ENCODE measurements at places on chromosomes 5 and 9.

GRCh38 chr9:127202461-127203169 lies 62.0 kb upstream of the GARNL3 start:
- no peaks in the 10 kb centered on the region for H3K4me1 ChIP-seq
- no peak overlapping the region for H3K27ac ChIP-seq
- no peaks in the 10 kb centered on the region for H3K27me3 ChIP-seq
- H3K4me3 ChIP-seq, result no peak overlapping the region

GRCh38 chr5:143582869-143583268 lies 179.4 kb upstream of the NR3C1 start:
- DNase-seq, result no peak
- H3K27ac ChIP-seq, result no peak overlapping the region
- H3K27me3 ChIP-seq, result no peaks in the 10 kb centered on the region
- no peak overlapping the region for H3K4me3 ChIP-seq

GRCh38 chr5:87245451-87245850 lies 22.2 kb upstream of the RASA1 start:
- H3K36me3 ChIP-seq, result no peaks in the 10 kb centered on the region
- no peaks in the 10 kb centered on the region for H3K4me1 ChIP-seq
- no peaks in the 10 kb centered on the region for H3K27me3 ChIP-seq
- DNase-seq, result no peak
- H3K27ac ChIP-seq, result no peak overlapping the region

DNA sequence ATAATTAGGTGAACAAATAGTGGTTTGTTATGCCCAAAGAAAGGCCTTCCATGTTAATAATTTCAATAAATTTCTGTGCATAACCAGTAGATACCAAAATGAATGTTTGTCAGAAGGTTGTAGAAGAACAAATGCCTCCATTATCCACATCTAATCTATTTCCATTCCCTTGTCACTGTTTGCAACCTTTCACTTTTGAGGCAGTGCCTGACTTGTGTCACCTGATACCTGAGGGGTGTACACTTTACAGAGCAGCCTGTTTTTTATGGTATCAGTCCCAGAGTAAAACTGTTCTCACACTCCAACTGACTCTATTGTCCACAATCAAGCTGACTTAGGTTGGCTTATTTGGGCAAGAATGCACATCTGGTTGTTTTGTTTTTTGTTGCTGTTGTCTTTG lies 40.1 kb downstream of the FREM1 start:
- DNase-seq, result no peak
- H3K36me3 ChIP-seq, result no peaks in the 10 kb centered on the region

- no peak overlapping the region for H3K27ac ChIP-seq
- no peaks in the 10 kb centered on the region for H3K4me1 ChIP-seq
- no peaks in the 10 kb centered on the region for H3K27me3 ChIP-seq
- DNase-seq, result no peak
- no peak overlapping the region for H3K4me3 ChIP-seq
Observed at GRCh38 chr9:123408313-123409262, 52.6 kb downstream of the CRB2 start.

- H3K27me3 ChIP-seq, result no peaks in the 10 kb centered on the region
- peak within 1 kb of the TSS; percentile 96 for H3K4me3 ChIP-seq
- no peaks in the 10 kb centered on the region for H3K36me3 ChIP-seq
- DNase-seq, result peak; percentile 84
- H3K4me1 ChIP-seq, result no peaks in the 10 kb centered on the region
Observed at GRCh38 chr5:38556599-38557307, at the start of gene LIFR. Gene LIFR, minus strand, starts transcription at chr5:38556646. Its CDS starts 25,999 bp downstream, at chr5:38530647.

GRCh38 chr5:90949469-90950358 lies 391.1 kb downstream of the ADGRV1 start:
- H3K27ac ChIP-seq, result no peak overlapping the region
- H3K27me3 ChIP-seq, result no peaks in the 10 kb centered on the region
- H3K4me3 ChIP-seq, result no peak overlapping the region
- H3K4me1 ChIP-seq, result no peaks in the 10 kb centered on the region

Data from prostate gland (tissue), 2 donors.